ENCODE measurements at places on chromosomes 5 and 9.

- DNase-seq: no peak
Measured at GRCh38 chr5:14744296-14745187, 80.0 kb downstream of the OTULIN start.

GRCh38 chr5:178208540-178209227, 4.4 kb downstream of the HNRNPAB start:
- no peak for DNase-seq

- DNase-seq: no peak
Measured at GRCh38 chr5:172972552-172972951, 11.0 kb upstream of the ATP6V0E1 start.

DNA sequence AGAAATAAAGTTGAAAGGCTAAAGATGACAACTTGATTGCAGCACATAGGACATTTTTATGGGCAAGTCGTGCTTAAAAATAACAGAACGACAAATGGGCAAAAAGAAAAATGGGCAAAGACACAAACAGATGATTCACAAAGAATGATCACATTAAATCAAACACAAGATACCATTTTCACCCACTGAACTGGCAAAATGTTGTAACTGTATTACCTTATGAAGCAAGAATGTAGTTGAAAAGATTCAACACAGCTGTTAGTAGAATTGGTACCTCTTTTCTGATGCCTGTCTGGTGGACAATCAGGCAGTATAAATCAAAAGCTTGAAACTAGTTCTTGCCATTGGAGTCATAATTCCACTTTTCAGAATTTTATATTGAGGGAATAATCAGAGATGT, 81.0 kb upstream of the PALM2AKAP2 start:
- DNase-seq: no peak

GRCh38 chr5:113451797-113452196, 17.0 kb upstream of the TSSK1B start:
- no peak for DNase-seq

DNA sequence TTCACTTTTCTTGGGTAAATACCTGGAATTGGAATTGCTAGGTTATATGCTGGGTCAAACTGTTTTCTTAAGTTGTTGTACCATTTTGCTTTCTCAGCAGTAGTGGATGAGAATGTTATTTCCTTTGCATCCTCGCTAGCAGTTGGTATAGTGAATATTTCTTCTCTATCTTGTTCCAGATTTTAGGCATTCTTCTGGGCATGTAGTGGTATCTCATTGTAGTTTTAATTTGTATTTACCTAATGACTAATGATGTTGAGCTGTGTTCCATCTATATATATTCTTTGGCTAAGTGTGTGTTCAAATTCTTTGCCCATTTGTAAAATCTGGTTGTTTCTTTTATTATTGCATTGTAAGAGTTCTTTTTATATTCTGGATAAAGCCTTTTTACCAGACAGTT, 333.3 kb downstream of the MAT2B start:
- no peak for DNase-seq

- DNase-seq: no peak
Measured at GRCh38 chr5:90940227-90940995, 381.8 kb downstream of the ADGRV1 start.

DNA sequence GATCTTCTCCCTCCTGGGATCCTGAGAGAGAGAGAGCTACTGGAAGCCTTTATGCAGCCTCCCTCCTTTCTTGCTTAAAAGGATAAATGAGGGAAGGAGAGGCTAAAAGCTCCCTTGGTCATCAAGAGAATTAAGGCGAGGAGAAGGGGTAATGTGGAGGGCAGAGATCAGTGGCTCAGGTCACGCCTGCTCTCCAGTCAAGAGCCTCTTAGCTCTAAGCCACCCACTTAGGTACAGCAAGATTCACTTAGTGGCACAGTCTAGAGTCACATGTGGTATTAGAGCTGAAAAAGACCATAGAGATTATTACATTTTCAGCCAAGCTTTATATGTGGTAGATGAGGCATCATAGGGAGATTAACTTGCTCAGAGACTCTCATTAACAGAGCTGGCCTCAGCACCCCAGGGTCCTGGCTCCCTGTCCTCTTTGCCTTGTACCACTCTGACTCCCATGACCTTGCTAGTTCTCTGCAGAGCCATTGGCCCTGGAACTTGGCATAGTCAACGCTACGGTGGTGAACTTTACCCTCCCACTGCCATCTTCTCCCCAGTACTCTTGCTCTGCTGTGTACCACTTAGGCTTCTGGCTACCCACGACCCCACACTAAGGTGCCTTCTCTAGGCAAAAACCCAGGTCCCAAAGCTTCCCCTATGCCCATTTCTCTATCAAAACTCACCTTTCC, 37.6 kb downstream of the MFAP3 start:
- no peak for DNase-seq

GRCh38 chr9:111108946-111109345, 70.7 kb upstream of the LPAR1 start:
- no peak for DNase-seq

Measured in caudate nucleus (tissue), 63 donors.